ENCODE measurements at places on chromosomes 2 and 18.

GRCh38 chr18:23927821-23928746, 86.5 kb upstream of the TTC39C start:
- DNase-seq, result no peak

GRCh38 chr2:196217116-196217515, 45.7 kb upstream of the STK17B start:
- no peak for DNase-seq

GRCh38 chr2:141493936-141494335, 636.9 kb downstream of the LRP1B start:
- no peak for DNase-seq

DNA sequence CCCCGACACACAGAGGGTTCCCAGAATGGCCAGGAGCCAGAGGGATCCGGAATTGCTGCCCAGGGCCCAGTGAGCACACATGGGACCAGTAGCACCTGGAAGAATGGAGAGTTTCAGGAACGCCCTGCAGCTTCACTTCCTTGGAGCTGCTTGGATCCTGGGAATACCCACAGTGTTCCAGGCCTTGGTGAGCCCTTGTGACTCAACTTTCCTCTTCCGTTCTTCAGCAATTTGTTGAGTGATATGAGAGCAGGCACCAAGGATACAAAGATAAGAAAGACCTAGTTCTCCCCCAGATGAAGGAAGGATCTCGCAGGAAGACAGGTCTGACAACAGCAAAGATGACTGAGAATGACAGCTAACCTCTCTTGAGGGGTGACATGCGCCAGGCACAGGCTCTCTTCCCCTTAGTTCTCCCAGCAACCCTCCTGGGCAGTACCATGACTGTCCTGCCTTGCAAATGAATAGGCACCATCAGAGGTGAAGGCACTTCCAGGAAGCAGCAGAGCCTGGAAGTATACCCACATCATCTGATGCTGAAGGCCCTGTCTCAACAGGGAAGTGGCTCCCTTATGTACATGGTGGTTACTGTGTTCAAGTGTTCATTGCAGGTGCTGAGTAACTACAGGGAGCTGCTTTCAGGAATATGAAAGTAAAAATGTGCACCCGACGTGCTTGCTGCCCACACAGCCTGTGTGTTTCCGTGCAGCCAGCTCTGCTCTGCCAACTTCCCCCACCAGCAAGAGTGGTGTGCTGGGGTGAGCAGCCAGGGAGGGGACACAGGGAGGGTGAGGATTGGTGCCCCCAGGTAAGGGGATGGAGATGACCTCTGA, 116.2 kb downstream of the STPG4 start:
- DNase-seq, result no peak

All from skin of body (tissue), 3 donors.